ENCODE measurements at places on chromosomes 2 and 18.

GRCh38 chr18:9740071-9740470 is 32.0 kb downstream of the RAB31 start:
- DNase-seq = no peak

- no peak for DNase-seq
Observed at GRCh38 chr2:178193496-178193822, 853 bp upstream of the OSBPL6 start.

DNA sequence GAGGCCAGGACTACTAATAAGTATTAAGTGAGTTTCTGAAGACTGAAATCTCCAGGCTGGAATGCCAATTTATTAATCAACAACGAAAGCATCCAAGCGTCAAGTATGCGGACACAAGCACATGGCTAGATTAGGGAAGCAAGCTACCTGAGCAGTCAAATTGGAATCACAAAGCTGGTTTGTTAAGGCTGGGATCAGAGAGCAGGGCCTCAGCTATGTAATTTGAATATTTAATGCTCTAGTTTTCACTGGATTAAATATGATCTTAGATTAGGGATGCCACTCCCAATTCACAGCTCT is 5.7 kb downstream of the CCL20 start:
- no peak for DNase-seq

DNA sequence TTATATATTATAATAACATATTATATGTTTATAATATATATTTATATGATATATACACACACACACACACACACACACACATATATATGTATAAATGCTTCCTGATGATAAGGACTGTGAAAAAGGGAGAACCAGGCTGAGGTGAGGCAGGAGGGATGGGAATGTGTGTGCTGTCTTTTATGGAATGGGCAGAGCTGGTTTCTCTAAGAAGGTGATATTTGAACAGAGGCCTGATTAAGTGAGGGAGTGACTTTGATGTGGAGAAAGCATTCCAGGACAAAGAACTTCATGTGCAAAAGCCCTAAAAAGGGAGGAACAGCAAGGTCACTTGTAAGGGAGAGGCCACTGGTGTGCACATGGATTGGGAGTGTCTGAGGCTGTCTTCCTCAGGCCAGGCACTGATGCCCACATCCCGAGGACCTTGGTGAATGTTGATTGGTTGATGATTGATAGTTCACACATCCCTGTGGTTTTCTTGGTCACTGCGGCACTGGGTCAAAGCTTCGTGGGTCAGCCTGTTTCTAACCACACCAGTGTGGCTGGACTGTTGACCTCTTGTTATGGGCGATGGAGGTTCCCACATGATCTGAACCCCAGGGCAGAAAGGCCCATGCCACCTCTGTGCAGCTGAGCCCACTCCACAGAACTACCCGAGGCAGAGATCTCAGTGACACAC is 196.9 kb downstream of the MYCN start:
- no peak for DNase-seq

- DNase-seq = no peak
Observed at GRCh38 chr2:16629044-16629443, 36.6 kb downstream of the CYRIA start.

GRCh38 chr18:70074116-70074515 is 126.4 kb upstream of the CD226 start:
- DNase-seq = no peak

- no peak for DNase-seq
Observed at GRCh38 chr2:54984476-54984875, 65.8 kb downstream of the RTN4 start.
